ENCODE measurements at places on chromosomes 13 and 19.

GRCh38 chr19:3186891-3187661 is 1.3 kb downstream of the NCLN start:
- no peak for DNase-seq

GRCh38 chr13:94556041-94556440 is 39.9 kb downstream of the TGDS start:
- DNase-seq, result no peak

DNA sequence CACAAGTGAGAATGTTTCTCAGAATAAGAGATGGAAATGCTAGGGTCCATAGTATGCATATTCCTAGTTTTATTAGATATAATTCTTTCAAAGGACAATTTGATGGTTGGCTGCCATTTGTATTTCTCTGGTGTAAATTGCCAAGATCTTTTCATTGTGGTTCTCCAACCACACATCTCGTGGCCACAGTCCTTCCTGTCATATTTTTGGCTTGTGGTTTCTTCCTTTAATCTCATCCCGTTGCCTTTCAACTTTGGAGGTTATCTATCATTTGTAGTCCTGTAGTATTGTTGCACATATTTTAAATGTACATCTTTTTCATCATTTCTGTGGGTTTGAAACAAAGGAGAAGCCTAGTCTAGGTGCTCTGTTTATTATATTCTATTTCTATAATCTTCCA is 61.2 kb downstream of the WASF3 start:
- DNase-seq, result peak; percentile 57

DNA sequence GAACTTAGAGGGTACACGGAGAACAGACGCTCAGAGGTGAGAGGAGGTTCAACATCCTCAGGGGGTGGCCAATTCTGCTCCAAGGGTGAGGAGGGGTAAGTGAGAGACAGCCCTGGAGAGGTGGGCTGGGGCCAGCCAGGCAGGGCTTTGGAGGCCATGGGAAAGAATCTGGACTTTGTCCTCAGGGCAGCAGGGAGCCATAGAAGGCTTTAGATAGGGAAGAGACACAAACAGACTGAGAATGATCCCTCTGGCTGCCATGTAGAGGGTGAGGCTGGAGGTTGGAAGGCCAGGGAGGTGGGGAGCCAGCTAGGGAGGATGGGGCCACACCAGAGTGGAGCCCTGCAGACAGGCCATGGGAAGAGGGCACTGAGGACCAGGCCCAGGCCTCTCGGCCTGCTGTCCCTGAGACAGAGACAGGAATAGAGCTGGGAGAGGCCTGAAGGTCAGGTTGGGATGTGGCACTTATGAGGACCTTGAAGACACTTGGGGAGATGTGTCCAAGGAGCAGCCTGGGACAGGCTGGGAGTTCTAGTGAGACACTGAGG is 29.2 kb upstream of the CCNP start:
- no peak for DNase-seq

- DNase-seq, result no peak
Observed at GRCh38 chr13:71677124-71677523, 189.9 kb downstream of the DACH1 start.

- DNase-seq, result peak; percentile 38
Observed at GRCh38 chr13:20984879-20985278, 76.5 kb downstream of the LATS2 start.

GRCh38 chr13:25743421-25743820 is 308.4 kb downstream of the SHISA2 start:
- peak; percentile 51 for DNase-seq

- DNase-seq, result peak; percentile 1
Observed at GRCh38 chr13:68676513-68677115, 1431.0 kb upstream of the ATXN8OS start.

DNA sequence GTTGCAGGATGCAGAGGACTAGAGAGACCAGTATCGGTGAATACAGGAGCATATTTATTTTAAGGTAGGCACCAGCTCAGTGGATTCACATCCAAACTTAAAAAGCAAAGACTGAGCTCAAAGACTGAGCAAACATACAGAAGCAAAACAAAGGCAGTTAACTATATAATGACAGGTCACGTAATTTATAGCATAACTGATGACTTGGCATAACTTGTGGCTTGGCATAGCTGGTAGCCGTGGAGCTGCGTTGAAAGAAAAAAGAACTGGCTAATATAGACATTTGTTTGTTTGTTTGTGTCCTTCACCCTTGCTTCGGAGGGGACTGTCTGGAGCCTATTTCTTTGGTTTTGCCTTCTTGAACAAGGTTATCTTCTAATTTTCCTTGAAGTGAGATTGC is 33.7 kb downstream of the ZNF493 start:
- DNase-seq, result no peak

- DNase-seq, result peak; percentile 59
Observed at GRCh38 chr13:77038907-77039480, 12.0 kb upstream of the FBXL3 start.

- no peak for DNase-seq
Observed at GRCh38 chr19:23420824-23421223, 25.6 kb upstream of the ZNF91 start.

GRCh38 chr19:38917921-38918491 is 6.0 kb upstream of the CCER2 start:
- no peak for DNase-seq

GRCh38 chr19:57334191-57334590 is 13.9 kb downstream of the ZNF543 start:
- no peak for DNase-seq

DNA sequence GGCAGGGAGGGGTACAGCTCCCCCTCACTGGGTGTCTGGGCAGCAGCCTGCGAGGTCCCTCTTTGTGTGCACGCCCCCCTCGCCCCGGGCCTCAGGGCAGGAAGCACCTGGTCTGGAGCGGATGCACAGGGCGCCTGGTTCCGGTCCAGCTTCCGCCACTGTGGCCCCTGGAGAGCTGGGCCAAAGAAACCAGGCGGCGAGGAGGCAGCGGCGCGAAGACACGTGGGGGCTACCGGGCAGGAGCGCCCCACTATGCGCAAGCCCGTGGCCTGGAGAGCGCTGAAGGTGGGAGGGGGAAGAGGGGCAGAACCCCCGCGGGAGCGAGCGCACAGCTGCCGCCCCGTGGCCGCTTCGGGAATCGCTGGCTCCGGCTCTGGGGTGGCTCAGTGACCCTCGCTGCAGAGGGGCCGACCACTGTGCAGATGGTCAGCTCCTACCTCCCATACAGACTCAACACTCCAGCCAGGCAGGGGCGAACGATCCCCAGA is 1.7 kb upstream of the LYL1 start:
- no peak for DNase-seq

DNA sequence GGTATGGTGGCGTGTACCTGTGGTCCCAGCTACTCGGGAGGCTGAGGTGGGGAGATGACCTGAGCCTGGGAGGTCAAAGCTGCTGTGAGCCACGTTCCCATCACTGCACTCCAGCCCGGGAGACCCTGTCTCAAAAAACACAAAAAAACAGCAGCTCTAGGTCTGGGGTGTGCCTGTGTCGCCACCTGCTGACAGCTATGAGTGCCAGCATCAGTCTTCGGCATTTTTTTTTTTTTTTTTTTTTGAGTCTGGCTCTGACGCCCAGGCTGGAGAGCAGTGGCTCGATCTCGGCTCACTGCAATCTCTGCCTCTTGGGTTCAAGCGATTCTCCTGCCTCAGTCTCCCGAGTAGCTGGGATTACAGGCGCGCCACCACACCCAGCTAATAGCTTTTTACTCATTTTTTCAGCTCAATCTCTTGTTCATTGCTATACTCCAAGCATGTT is 10.1 kb downstream of the AP2S1 start:
- peak; percentile 76 for DNase-seq

- no peak for DNase-seq
Observed at GRCh38 chr19:33647146-33647545, 25.4 kb downstream of the CHST8 start.

GRCh38 chr13:96850538-96851145 is 143.6 kb downstream of the OXGR1 start:
- DNase-seq, result no peak

GRCh38 chr13:21208652-21209154 is 32.2 kb downstream of the MRPL57 start:
- no peak for DNase-seq

GRCh38 chr13:98626298-98626935 is 49.5 kb upstream of the STK24 start:
- DNase-seq, result peak; percentile 58

DNA sequence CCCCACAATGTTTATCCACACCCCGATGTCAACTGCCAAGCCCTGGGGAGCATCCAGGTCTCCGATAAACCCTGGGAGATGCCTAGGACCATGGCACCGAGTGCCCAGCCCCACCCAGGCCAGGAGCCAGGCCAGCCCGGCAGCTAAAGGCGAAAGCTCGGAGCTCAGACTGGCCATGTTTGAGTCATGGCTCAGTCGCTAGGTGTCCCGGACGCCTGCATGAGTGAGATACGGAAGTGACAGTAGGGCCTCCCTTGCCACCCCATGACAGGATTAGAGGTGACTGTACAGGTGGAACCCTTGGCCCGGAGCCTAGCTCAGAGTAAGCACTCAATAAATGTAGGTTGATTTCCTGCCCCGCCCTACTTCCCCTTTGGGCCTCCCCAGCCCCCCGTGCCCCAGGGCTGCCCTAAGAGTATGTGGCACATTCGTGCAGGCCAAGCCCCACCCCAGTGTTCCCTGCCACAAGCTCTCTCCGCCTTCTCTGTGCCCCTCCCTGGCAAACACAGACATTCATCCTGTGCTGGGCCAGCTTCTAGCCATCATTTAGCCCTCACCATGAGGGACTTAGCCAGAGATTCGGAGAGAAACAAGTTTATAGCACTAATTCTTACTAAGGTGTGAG is 5.8 kb upstream of the TPM4 start:
- DNase-seq, result no peak

- DNase-seq, result no peak
Observed at GRCh38 chr13:52851137-52851962, 2.9 kb upstream of the PCDH8 start.

DNA sequence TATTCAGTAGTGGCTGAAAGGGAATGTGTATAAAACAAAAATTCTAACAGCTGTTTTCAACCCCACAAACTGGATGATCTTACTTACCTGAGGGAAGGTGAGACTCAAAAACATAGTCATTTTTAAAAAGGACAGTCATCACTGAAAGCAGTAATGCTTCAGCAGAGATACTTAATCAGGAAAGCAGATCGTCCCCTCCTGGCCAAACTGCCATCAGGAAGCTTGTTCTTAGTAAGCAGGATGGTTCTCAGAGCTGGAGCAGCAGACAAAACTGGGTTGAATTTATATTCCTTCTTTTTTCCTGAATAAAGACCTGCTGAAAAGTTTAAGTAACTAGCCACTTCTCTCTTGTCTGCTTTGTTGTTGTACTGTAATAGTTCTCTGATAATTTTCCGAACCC is 1156.5 kb downstream of the OLFM4 start:
- DNase-seq, result no peak

DNA sequence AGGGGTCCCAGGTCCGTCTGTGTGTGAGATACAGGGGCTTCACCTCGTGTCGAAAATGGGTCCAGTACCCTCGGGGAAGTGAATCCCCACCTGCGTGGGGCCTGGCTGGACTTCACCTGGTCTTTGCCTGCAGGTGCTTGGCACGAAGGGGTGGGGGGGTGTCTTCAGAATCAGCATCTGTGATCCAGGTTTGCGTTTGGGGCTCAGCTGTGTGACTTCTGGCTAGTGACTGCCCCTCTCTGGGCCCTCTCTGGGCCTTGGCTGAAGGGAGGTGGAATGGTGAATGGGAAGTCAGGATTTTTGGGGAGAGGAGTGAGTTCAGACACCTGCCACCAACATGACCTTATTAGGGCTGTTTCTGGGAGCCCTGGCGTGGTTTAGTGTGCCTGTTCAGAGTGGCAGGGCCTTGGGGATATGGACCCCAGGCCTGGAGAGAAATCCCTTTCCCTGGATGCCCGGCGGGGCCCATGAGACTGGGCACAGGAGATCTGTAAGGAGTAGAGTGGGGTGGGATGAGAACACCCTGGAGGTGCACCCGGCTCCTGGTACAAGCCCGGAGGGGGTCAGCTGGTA is 2.7 kb downstream of the CELF5 start:
- no peak for DNase-seq

DNA sequence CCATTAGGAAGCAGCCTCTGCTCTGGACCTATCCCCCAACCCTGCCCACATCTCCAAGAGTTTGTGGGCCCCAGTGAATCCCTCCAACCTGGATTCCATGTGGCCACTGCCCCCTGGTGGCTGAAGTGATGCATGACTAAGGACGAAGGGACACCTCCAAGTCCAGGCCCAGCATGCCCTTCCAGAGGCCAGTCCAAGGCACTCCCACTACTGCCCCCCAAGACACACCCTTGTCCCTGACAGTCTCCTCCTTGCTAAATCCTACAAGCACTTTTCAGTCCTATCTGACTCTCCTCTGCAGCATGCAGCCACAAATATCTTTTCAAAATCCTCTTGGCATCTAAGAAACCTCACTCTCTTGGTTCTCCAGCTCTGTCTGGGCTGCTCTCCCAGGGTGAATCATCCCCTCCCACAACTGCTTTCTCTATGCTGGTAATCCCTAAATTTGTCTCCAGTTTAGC is 33.0 kb downstream of the DEDD2 start:
- DNase-seq, result peak; percentile 89

- no peak for DNase-seq
Observed at GRCh38 chr19:7971553-7972520, 28.4 kb upstream of the TIMM44 start.

- DNase-seq, result no peak
Observed at GRCh38 chr13:114161644-114162532, 17.2 kb upstream of the CFAP97D2 start.

DNA sequence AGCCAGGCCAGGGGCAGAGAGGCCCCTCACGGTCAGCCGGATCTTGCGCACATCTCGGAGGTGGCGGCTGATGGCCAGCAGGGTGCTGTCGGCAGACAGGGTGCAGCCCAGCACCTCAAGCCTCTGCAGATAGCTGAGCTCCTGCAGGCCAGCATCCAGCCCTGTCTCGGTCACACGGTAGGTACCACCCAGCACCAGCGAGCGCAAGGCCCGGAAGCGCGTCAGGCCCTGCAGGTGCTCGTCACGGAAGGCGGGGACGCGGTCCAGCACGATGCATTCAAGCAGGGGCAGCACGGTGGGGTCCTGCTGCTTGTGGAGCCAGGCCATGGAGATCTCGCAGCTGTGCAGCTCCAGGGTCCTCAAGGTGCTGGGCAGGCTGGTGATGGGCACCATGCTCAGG is 7.7 kb downstream of the FBXL12 start:
- no peak for DNase-seq

DNA sequence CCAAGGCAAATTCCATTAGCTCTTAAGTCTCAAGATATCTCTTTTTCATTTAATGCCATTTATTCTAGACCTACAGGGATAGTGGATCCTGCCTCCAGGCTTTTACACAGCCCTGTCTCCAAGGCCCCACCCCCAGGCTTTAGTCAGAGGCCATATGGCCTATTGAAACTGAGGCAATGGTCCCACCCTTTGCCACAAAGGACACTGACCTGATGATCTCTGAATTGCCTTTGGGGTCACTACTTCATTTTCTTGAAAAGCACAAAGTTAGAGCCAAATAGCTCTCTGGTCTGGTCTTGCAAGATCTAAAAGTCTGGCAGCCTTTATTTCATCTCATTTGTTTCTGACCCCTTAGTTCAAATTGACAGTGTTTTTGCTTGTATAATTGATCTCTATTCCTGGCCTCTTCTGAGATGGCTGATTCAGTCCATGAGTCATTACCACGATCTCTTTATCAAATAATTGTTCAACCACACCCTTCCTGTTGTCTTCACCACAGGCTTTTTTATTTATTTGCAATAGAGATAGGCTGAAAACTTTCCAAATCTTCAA is 209.8 kb downstream of the FGF14 start:
- DNase-seq, result peak; percentile 8

GRCh38 chr13:101499406-101499805 is 46.9 kb downstream of the ITGBL1 start:
- no peak for DNase-seq
